A549 treated with AZD2906 at 1 μM for 4 hours (cell line): ENCODE measurements at places on chromosomes 12 and 14. TPM values are rescaled to one million over a fixed set of nuclear protein-coding genes. Genes with fewer than 3 reads are reported as not detected.

ARID4A gene
- 3.9 to 6.6 TPM (median 5.1 TPM) in 5 replicates for total RNA-seq

KLRG1 gene
- 1.1 to 1.8 TPM (median 1.6 TPM) in 5 replicates for total RNA-seq

RNFT2 gene
- 1.5 to 2.7 TPM (median 2.0 TPM) in 5 replicates for total RNA-seq

ANKRD33 gene
- 0.05 to 0.11 TPM (median 0.07 TPM) in 4 of 5 replicates, not detected in the other for total RNA-seq

FAIM2 gene
- total RNA-seq: 0.01 to 0.13 TPM (median 0.03 TPM) in 3 of 5 replicates, not detected in the others

CNTN1 gene
- 36.2 to 57.2 TPM (median 51.1 TPM) in 5 replicates for total RNA-seq
